ENCODE measurements at places on chromosomes 11 and 22.
A peak's percentile ranks its signal among the peaks of the same experiment; 100 is the strongest.

GRCh38 chr11:71472357-71472885 is 19.4 kb downstream of the NADSYN1 start:
- no peaks in the 10 kb centered on the region for H3K27me3 ChIP-seq
- no peak for DNase-seq
- no peaks in the 10 kb centered on the region for H3K4me1 ChIP-seq
- no peak overlapping the region for H3K4me3 ChIP-seq
- no peak overlapping the region for H3K27ac ChIP-seq

- peaks cover 18% of the 10 kb centered on the region for H3K4me1 ChIP-seq
- peaks cover 52% of the 10 kb centered on the region for H3K27me3 ChIP-seq
- H3K4me3 ChIP-seq: peak overlapping the region; percentile 55
- no peaks in the 10 kb centered on the region for H3K36me3 ChIP-seq
Observed at GRCh38 chr11:10930972-10931760, 73.3 kb upstream of the ZBED5 start.

DNA sequence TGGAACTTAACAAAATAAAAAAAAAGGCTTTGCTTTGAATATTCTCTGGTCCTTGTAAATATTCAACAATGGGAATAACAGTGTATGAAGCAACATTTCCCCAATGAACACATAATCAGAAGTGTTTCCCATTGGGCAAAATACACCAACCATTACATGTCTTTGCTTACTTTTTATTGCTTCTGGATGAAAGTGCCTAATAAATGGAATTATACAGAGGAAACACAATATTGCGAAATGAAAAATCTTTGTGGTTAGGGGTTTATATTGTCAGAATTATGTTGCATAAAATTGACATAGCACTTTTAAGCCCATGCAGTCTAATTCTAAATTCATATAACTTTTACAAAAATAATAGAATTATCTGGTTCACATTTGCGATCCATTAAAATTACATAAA is 386.4 kb downstream of the DCDC1 start:
- H3K36me3 ChIP-seq: no peaks in the 10 kb centered on the region
- H3K4me3 ChIP-seq: no peak overlapping the region
- no peaks in the 10 kb centered on the region for H3K27me3 ChIP-seq

- no peak overlapping the region for H3K27ac ChIP-seq
- peaks cover 67% of the 10 kb centered on the region for H3K36me3 ChIP-seq
- DNase-seq: no peak
- H3K4me3 ChIP-seq: no peak overlapping the region
- H3K4me1 ChIP-seq: peaks cover 39% of the 10 kb centered on the region
Observed at GRCh38 chr11:118768690-118769089, 22.3 kb downstream of the DDX6 start.

Measured in activated CD8-positive, alpha-beta T cell treated with anti-CD3 and anti-CD28 coated beads, Interleukin-2, amount 10 ng/mL, durations not matched to agents 7 days and 5 days (primary cell).